ENCODE measurements at places on chromosomes 11 and 22. TPM values are rescaled to one million over a fixed set of nuclear protein-coding genes. Genes with fewer than 3 reads are reported as not detected.

The AGBL2 gene
- total RNA-seq, result 9.9 TPM

The ANGPTL5 gene
- not detected for total RNA-seq

The TSGA10IP gene
- total RNA-seq, result not detected

The GTSE1 gene
- total RNA-seq, result 0.44 TPM

The TENM4 gene
- not detected for total RNA-seq

The LIN7C gene
- total RNA-seq, result 19.8 TPM

The HPS5 gene
- 15.5 TPM for total RNA-seq

The STK33 gene
- 1.5 TPM for total RNA-seq

Data from T-cell (primary cell).